HepG2 (cell line): ENCODE measurements at places on chromosomes 13 and 19.

- DNase-seq: no peak
These were observed 220.7 kb upstream of the RXFP2 start for GRCh38 chr13:31518645-31519044.

DNA sequence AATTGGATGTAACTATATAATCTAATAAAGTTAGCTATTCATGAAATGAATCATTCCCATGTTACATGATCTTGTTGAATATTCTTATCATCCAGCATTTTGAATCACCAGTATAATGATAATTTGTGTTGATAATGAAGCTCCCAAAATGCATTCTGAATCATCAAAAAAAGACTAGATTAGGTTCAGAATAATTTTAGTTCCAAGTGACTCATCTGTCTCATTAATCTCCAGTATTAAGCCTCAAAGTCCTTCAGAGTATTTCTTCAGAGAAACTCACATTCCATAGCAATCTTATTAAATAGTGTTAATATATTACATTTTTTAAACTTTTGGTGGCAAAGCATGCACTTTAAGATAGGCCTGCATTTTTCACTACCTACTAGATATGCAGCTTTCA, 207.5 kb downstream of the SLITRK5 start:
- DNase-seq: no peak

DNA sequence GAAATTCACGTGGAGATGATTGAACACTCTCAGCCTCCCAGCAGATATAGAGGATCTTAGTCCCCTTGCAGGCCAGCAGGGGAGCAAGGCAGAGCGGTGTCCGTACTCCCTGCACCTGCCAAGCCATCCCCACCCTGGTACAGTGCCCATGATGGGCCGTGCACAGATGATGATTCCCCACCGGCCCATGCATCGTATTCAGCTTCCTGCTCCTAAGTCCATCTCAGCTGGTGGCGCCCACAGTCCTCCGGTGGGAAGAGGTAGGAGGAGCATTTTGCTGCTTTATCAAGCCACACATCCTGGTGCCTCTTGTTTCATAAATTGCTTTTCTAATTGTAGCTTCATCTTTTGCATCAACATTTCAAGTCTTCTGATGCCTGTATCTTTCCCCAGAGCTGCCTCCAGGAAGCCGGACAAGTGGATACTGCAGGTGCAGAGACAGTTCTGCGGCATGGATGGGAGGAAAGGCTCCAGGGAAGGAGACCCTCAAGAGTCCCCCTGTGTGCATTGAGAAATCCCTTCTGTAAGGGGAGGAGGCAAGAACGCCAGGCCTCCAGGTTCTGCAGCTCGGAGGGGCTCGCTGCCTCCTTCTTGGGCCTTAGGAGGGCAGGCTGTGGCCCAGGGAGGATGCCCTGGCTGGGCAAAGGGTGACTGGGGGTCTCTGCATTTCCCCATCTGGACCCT, 55.3 kb downstream of the F2RL3 start:
- no peak for DNase-seq

DNA sequence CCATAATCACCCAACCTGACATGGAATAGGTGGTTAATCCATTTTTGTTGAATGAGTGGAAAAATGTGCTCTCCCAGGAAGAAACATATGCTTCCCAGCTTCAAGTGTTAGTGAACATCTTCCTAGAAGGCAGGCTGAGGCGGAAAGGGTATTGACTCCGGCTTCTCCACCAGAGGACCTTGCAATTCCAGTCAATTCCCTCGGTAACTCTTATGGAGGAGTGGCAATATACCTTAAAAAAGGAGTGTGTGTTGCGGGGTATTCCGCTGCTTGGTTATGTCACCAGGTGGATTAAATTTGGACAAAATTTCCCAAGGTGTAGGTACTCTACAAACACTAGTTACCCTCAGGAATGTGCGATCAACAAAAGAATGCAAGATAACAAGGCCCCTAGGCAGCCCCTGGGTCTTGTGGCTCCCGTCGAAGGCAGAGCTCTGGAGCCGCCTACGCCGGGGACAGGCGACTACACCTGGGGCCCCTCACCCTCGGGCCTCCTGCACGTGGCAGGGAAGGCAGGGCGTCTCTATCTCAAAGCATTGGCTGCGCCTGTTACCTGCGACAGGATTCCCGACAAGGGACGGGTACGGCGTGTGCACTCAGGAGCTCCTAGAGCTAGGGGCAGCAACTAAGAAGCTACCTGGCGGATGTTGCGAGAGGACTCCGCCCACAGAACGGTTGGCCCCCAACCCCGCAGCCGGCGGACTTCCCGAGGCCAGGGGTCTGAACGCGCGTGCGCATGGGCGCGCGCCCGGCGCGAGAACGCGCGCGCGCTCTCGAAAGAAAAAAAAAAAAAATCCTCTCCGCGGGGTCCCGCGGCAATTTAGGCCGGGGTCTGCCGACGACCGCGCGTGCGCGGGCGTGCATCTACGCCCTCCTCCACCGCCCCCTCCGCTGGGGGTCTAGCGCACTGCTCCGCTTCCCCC, at the start of gene WDR87:
WDR87 (minus strand) TSS at position 649 of the 923 bp plus-strand sequence. CDS start 8,355 bp downstream, outside the sequence.
- DNase-seq: peak; percentile 51

- DNase-seq: no peak
These were observed 26.8 kb downstream of the EXOC3L2 start for GRCh38 chr19:45218426-45218825.

DNA sequence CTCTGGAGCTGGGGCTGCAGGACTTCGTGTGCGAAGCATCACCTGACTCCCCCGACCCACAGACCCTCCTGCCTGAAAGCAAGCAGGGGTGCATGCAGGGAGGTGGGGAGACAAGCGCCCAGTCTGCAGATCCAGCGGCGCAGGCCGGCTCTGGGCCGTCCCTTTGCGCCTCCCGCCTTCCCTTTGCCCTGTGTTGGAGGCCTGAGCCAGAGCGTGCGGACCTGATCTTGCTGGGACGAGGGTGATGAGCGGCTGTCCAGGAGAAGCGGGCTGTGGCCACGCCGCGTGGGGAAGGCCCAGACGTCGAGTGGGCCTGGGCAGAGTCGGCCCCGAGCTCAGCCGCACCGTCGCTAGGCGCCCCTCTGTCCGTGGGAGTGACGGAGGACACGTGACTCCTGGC, 5.3 kb upstream of the GRTP1 start:
- no peak for DNase-seq

- no peak for DNase-seq
These were observed 1.1 kb upstream of the NEK3 start for GRCh38 chr13:52160506-52160905.

DNA sequence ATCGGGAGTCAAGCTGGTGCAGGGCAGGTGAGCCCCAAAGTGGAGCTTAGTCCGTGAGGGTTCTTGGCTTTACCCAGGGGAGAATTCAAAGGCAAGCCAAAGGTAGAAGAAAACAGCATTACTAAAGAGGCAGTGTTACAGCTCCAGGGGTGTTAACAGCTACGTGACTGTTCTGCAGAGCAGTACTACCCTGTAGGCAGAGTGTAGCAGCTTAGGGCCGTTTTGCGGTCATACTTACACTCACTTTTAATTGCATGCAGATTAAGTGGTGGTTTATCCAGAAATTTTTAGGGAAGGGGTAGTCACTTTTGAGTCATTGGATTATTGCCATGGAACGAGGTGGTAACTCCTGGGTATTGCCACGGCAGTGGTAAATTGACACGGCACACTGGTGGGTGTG, 482.2 kb downstream of the SLITRK5 start:
- DNase-seq: no peak

- peak; percentile 13 for DNase-seq
These were observed 43.1 kb downstream of the TMEM255B start for GRCh38 chr13:113802090-113802531.

GRCh38 chr19:13063461-13064091, 39.1 kb downstream of the LYL1 start:
- no peak for DNase-seq

GRCh38 chr13:102878481-102878880, 32.6 kb downstream of the ERCC5 start:
- DNase-seq: no peak

- DNase-seq: no peak
These were observed 7.3 kb downstream of the PLPPR3 start for GRCh38 chr19:814152-815078.
